Lung microvascular endothelial cell (primary cell): ENCODE measurements at places on chromosomes 6 and 20.

DNA sequence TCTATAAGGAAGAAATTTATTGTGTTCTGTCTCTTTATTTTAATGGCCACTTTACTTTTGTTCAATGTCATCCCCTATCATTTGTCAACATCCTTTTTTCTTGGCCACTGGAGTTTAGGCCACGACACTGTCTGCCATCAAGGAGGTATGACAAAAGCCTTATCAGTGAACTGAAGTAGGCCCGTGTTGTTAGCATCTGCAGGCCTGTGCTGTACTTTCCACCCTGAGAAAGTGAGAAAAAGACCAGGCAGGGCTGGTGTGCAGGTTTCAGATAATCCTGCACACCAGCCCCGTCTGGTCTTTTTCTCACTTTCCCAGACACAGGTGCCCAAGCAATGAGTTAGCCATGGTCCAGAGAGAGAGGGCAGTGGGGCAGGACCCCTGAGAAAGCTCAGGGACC is 57.6 kb downstream of the GOPC start:
- DNase-seq, result no peak

DNA sequence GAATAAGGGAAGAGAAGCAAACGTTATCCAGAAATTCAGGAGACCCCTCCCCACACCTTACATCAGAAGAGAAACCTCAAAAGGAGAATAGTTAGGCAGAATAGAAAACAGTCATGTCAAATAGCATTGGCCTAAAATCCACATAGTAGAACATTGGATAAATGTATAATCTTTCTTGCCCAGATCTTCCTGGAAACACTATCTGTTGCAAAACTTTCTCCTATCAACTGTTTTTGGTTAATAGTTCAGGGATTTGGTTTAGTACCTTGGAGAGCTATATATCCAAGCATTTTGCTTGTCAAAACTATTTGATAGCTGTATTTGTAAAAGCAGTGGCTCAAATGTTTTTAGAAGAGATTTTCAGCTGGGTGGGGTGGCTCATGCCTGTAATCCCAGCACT is 74.3 kb upstream of the PHACTR2 start:
- DNase-seq, result no peak

- DNase-seq, result no peak
Observed at GRCh38 chr6:16157909-16158308, 29.0 kb downstream of the MYLIP start.

- DNase-seq, result peak; percentile 52
Observed at GRCh38 chr6:71402096-71402495, 113.5 kb downstream of the OGFRL1 start.

DNA sequence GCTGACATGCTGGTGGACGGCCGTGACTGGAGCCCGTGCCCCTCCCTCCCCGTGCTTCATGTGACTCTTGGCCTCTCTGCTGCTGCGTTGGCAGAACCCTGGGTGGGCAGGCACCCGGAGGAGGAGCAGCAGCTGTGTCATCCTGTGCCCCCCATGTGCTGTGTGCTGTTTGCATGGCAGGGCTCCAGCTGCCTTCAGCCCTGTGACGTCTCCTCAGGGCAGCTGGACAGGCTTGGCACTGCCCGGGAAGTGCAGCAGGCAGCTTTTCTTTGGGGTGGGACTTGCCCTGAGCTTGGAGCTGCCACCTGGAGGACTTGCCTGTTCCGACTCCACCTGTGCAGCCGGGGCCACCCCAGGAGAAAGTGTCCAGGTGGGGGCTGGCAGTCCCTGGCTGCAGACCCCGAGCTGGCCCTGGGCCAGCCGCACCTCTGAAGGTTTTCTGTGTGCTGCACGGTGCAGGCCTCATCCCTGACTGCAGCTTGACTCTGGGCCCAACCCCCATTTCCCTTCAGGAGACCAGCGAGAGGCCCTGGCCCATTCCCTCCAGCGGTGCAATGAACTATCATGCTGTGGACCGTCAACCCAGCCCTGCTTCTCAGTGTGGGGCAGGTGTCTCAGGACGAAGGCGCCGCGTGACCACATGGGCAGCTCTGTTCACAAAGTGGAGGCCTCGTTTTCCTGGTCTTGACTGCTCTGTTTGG is 8.1 kb downstream of the NPBWR2 start:
- DNase-seq, result no peak
